Activated CD4-positive, alpha-beta memory T cell treated with anti-CD3 and anti-CD28 coated beads for 36 hours (primary cell): ENCODE measurements at places on chromosomes 11 and 22. TPM values are rescaled to one million over a fixed set of nuclear protein-coding genes. Genes with fewer than 3 reads are reported as not detected.
A peak's percentile ranks its signal among the peaks of the same experiment; 100 is the strongest.

- DNase-seq, result no peak
Observed at GRCh38 chr11:61554172-61554988, 26.5 kb downstream of the SYT7 start.

- no peak for DNase-seq
Observed at GRCh38 chr11:56637500-56637899, 4.7 kb downstream of the OR5AP2 start.

GRCh38 chr11:16902781-16903378 is 111.3 kb downstream of the PLEKHA7 start:
- DNase-seq, result peak; percentile 29

Gene ARSA
- 25.8 TPM for total RNA-seq

- DNase-seq, result peak; percentile 17
Observed at GRCh38 chr11:117823946-117824420, 561 bp downstream of the FXYD2 start.

DNA sequence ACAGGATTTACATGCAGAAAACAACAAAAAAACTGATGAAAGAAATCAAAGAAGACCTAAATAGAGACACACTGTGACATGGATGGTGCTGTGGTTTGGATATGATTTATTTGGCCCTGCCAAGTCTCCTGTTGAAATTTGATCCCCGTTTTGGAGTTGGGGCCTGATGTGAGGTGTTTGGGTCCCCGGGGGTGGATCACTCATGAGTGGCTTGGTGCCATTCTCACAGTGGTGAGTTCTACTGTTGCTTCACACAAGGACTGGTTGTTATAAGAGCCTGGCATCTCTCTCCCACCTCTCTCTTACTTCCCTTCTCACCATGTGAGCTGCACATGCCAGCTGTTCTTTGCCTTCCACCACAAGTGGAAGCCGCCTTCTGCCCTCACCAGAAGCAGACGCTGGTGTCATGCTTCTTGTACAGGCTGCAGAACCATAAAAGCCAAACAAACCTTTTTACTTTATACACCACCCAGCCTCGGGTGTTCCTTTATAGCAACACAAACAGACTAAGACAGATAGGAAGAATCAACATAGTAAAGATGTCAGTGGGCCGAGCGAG is 7.8 kb upstream of the RTL6 start:
- no peak for DNase-seq

- no peak for DNase-seq
Observed at GRCh38 chr11:110858547-110858921, 146.3 kb upstream of the ARHGAP20 start.

DNA sequence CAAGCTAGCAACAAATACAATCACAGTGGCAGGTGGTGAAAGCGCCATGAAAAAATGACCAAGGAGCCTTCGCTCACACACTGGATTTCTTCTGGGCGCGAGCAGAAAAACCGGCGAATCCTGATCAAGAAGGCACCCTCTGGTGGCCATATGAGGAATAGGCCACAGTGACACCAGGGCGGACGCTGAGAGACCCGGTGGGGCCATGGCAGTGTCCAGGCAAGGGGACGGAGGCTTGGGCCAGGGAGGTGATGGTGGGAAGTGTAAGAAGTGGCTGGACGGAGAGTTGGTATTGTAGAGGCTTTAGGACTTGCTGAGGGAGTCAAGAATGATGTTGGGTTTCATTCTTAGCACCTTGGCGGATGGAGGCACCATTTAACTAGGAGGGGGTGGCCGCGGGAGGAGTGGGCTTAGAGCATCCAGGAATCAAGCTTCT is 16.9 kb upstream of the RAC2 start:
- peak; percentile 76 for DNase-seq

DNA sequence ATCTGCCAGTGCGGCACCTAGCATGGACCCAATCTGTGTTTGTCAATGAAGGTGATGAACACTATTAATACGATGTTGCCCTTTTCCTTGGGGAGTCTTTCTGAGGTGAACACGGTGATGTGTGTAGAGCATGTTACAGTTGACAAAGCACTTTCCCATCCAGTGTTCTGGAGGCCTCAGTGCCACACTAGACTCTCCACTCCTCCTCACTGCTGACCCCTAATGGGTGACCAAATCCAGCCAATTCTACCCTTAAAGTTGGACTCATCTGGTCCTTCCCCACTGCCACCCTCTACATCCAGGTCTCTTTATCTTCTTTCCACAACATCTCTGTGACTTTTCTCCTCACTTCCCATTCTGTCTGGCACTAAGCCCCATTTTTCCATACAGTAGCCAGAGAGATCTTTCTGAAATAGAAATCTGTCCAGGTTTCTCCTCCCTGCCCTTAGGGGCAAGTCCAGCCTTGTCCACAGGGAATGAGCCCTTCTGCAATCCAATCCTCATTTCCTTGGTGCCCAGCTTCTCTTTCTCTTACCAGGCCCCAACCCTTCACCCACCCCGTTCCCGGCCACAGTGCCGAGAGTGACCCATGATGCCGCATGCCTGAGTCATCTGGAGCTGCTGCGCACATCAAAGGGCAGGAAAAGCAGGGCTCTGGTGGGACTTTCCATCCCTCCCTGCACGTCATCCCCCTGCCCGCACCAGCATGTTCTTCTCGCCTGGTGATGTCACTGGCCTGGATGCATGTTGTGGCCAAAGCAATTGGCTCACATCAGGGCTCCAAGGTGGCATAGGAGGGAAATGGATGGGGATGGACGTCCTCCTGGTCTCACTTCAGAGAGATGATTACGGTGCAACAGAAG is 64.2 kb downstream of the RASSF10 start:
- DNase-seq, result peak; percentile 11

DNA sequence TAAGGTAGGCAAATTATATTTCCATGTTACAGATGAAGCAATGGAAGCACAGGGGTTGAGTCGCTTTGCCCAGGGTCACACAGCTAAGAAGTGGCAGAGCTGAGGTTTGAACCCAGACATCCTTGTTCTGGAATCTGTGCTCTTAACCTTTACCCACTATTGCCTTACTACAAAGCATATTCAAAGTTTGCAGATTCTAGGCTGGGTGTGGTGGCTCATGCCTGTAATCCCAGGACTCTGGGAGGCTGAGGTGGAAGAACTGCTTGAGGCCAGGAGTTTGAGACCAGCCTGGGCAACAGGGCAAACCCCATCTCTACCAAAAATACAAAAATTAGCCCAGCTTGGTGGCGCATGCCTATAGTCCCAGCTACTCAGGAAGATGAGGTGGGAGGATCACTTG is 27.8 kb upstream of the TFIP11 start:
- no peak for DNase-seq

DNA sequence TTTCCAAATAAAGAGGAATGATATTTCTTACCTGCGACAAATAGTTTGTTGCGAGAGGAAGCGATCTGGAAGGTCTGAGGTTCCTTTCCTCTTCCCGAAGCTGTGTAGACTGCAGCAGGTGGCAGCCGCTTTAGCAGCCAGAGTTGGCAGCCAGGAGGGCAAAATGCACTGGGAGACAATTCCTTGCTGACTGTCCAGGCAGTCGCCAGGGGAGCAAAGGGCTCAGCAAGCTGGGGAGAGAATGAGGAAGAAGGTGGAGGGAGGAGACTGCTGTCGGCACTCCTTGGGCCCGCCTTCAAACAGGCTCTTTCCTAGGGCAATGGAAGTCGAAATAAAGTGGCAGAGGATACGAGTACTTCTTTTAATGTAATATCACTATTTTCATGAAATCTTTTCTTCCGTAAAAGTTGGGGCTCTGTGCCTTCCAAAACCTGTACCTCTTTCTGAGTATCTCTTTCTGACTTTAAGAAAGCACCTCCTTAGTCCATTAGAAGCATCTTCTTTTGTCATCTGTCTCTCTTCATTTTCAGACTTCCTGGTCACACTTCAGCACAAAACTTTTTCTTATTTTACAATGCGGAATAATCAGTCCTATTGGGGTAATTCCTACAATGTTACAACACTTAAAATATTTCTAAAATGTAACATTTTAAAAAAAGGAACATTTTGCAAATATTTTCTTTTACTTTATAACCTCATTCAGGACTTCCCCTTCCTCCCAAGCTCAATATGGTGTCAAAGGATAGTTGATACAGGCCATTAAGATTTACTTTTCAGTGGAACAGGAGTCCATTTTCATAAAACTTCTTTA is at the start of gene IL18:
IL18 (minus strand) TSS at position 220 of the 811 bp plus-strand sequence. CDS start 9,041 bp downstream, outside the sequence.
- no peak for DNase-seq

Gene OR52I2
- total RNA-seq, result not detected

- no peak for DNase-seq
Observed at GRCh38 chr11:110908401-110909105, 196.3 kb upstream of the ARHGAP20 start.

Gene MYBPC3
- total RNA-seq, result not detected

GRCh38 chr11:85531191-85531897 is 95.8 kb downstream of the DLG2 start:
- no peak for DNase-seq

DNA sequence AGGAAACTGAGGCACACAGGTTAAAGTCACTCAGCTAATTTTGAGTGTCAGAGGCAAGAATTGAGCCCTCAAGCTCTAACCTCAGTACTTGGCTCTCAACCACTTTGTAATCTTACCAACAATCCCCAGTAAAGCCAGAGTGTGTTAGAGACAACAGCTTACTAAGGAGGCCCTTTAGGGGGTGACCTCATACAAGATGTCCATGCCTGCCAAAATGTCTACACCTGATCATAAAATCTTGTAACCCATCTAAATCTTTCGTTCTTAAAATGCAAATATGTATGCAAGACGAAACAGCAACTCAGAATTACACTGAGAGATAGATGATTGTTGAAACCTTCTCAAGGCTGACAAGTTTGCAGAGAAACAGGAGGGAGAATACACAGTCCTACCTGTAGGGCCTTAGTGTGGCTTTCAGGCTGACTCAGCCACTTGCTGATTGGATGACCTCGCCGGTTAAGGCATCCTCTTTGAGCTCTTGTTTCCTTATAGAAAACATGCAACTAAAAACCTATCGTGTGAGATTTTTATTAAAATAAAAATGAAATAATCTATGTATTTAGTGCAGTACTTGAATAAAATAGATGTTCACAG is 143.2 kb downstream of the OPCML start:
- DNase-seq, result no peak

- no peak for DNase-seq
Observed at GRCh38 chr22:50522806-50523438, 2.5 kb downstream of the SCO2 start.

DNA sequence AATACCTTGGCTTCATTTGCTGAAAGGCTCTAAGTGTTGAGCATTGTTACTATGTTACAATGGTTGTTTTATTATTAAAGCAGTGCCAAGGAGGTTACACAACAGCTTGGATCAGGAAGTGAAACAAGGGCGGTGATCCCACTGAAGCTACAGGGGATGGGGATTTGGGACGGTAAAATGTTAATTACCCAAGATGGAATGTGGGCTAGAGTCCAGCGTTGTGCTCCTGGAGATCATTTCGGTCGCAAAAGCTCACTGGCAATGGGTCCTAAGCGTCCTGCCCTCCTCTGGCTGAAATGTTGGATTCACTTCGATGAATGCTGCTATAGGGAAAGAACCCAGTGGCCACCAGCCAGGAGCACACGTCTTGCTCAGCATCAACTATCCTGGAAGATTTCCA is 48.3 kb downstream of the FAM83F start:
- DNase-seq, result no peak
